ENCODE measurements at places on chromosomes 7 and 10. TPM values are rescaled to one million over a fixed set of nuclear protein-coding genes. Genes with fewer than 3 reads are reported as not detected.

Gene IGFBP1
- total RNA-seq, result not detected

Gene FUOM
- total RNA-seq, result 6.4 TPM

Gene ABLIM1
- 207 TPM for total RNA-seq

Gene OR9A2
- not detected for total RNA-seq

Gene NUTM2E
- total RNA-seq, result 0.43 TPM

Gene PON1
- total RNA-seq, result not detected

Gene ARHGAP22
- 2.3 TPM for total RNA-seq

Gene CYP2C8
- 1.1 TPM for total RNA-seq

Gene OGDHL
- 4.2 TPM for total RNA-seq

Gene KCNIP2
- total RNA-seq, result not detected

Gene SLC18A3
- not detected for total RNA-seq

Gene WEE2
- total RNA-seq, result 0.37 TPM

Gene NUDT13
- 0.45 TPM for total RNA-seq

Gene AMZ1
- 1.4 TPM for total RNA-seq

Gene PNLIPRP2
- not detected for total RNA-seq

Gene IFIT1B
- total RNA-seq, result not detected

Gene BTBD16
- not detected for total RNA-seq

Gene TMEM229A
- 2.8 TPM for total RNA-seq

Gene DYNC1I1
- 5.1 TPM for total RNA-seq

Gene OR6V1
- total RNA-seq, result not detected

Gene CUZD1
- total RNA-seq, result 0.58 TPM

Gene H2BK1
- not detected for total RNA-seq

Gene LBX1
- total RNA-seq, result not detected

Gene KLF14
- not detected for total RNA-seq

Gene PIP
- total RNA-seq, result not detected

Gene PNLIP
- total RNA-seq, result not detected

Gene GRM8
- total RNA-seq, result not detected

Gene CAMK2B
- not detected for total RNA-seq

Gene ASB10
- total RNA-seq, result not detected

Gene EEPD1
- total RNA-seq, result 14.8 TPM

Gene DENND2A
- total RNA-seq, result 17.8 TPM

Gene OR2A42
- total RNA-seq, result 0.18 TPM

Gene XRCC2
- total RNA-seq, result 0.89 TPM

Gene EZH2
- 12.9 TPM for total RNA-seq

Gene NEUROD6
- total RNA-seq, result not detected

Gene NODAL
- total RNA-seq, result not detected

Gene HOXA3
- total RNA-seq, result 0.87 TPM

Gene HABP2
- 2.0 TPM for total RNA-seq

Gene FOXP2
- 10.7 TPM for total RNA-seq

Gene WNT8B
- not detected for total RNA-seq

Gene ABCC2
- 0.45 TPM for total RNA-seq
